ENCODE measurements at places on chromosomes 13 and 19. TPM values are rescaled to one million over a fixed set of nuclear protein-coding genes. Genes with fewer than 3 reads are reported as not detected.

Gene SLC44A2
- total RNA-seq: 223 TPM

Gene ZNF486
- 5.5 TPM for total RNA-seq

Gene ZGLP1
- 6.2 TPM for total RNA-seq

Gene OR10H1
- not detected for total RNA-seq

Gene IGFL1
- 2.9 TPM for total RNA-seq

Gene KL
- 0.05 TPM for total RNA-seq

Gene ATP8A2
- total RNA-seq: 1.7 TPM

Gene ZNF534
- not detected for total RNA-seq

Gene ZNF813
- total RNA-seq: 2.4 TPM

Gene CPB2
- not detected for total RNA-seq

Gene ATXN8OS
- not detected for total RNA-seq

Gene SBSN
- total RNA-seq: 0.56 TPM

Gene ZNF606
- 10.8 TPM for total RNA-seq

Gene PROZ
- total RNA-seq: not detected

Gene DIRAS1
- total RNA-seq: 20.2 TPM

Gene LGALS7B
- not detected for total RNA-seq

Gene ZNF627
- 14.2 TPM for total RNA-seq

Gene SSC5D
- 50.0 TPM for total RNA-seq

Gene PLK5
- not detected for total RNA-seq

Gene ZNF428
- total RNA-seq: 50.7 TPM

Gene PLIN5
- total RNA-seq: not detected

Gene SMIM17
- 1.1 TPM for total RNA-seq

Gene CACNA1A
- 0.58 TPM for total RNA-seq

Gene PCP2
- total RNA-seq: not detected

Gene FUT1
- 0.52 TPM for total RNA-seq

Gene SIGLEC5
- not detected for total RNA-seq

Gene RLN3
- not detected for total RNA-seq

Gene ZNF66
- 1.3 TPM for total RNA-seq

Gene TEKTIP1
- total RNA-seq: 0.35 TPM

Gene MAP4K1
- 1.4 TPM for total RNA-seq

Gene SLC25A41
- total RNA-seq: 0.20 TPM

Gene KIR3DL1
- not detected for total RNA-seq

Gene RUBCNL
- total RNA-seq: 3.5 TPM

Gene CEACAM16
- not detected for total RNA-seq

Gene SHD
- not detected for total RNA-seq

Gene F10
- total RNA-seq: not detected

Gene KLK12
- not detected for total RNA-seq

Gene CGB5
- not detected for total RNA-seq

Gene NLRP11
- not detected for total RNA-seq

Gene CBARP
- total RNA-seq: 7.6 TPM

Gene CDX2
- not detected for total RNA-seq

Gene MCEMP1
- not detected for total RNA-seq

Gene SPTBN4
- 2.3 TPM for total RNA-seq

Data from chondrocyte (in vitro differentiated cells).